Colonic mucosa (tissue), 4 donors: ENCODE measurements at places on chromosomes 2 and 18. TPM values are rescaled to one million over a fixed set of nuclear protein-coding genes. Genes with fewer than 3 reads are reported as not detected.

GRCh38 chr2:32061973-32062861 lies 1.1 kb upstream of the SPAST start:
- H3K27me3 ChIP-seq = no peaks in the 10 kb centered on the region
- H3K4me3 ChIP-seq = peak overlapping the region; percentile 89
- peak overlapping the region; percentile 94 for H3K27ac ChIP-seq
- H3K36me3 ChIP-seq = no peaks in the 10 kb centered on the region

- H3K4me1 ChIP-seq = no peaks in the 10 kb centered on the region
- H3K27ac ChIP-seq = no peak overlapping the region
- no peak for DNase-seq
- no peaks in the 10 kb centered on the region for H3K27me3 ChIP-seq
Observed at GRCh38 chr2:63712748-63713147, 124.0 kb downstream of the MDH1 start.

DNA sequence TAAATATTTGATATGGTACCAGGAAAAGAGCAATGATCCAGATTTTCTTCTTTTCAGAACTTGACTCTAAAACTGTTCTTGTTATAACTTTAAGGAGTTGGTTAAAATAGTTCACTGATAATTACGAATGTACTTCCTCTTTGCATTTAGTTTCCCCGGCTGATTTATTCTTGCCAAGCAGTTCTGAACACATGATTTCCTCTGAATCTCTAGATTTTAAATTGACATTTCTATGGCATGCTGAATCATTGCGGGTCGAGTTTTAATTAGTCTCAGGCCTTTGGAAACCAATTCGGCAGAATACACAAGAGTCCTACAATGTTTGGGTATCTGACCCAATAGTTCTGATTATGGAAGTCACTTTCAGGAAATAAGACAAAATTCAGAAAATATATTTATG lies 37.3 kb upstream of the DNAH7 start:
- H3K27me3 ChIP-seq = no peaks in the 10 kb centered on the region
- H3K27ac ChIP-seq = no peak overlapping the region
- H3K36me3 ChIP-seq = no peaks in the 10 kb centered on the region
- no peaks in the 10 kb centered on the region for H3K4me1 ChIP-seq

GRCh38 chr2:70979626-70980025 lies 1.2 kb downstream of the ANKRD53 start:
- no peak overlapping the region for H3K27ac ChIP-seq
- no peak overlapping the region for H3K4me3 ChIP-seq
- no peaks in the 10 kb centered on the region for H3K36me3 ChIP-seq
- H3K27me3 ChIP-seq = no peaks in the 10 kb centered on the region

DNA sequence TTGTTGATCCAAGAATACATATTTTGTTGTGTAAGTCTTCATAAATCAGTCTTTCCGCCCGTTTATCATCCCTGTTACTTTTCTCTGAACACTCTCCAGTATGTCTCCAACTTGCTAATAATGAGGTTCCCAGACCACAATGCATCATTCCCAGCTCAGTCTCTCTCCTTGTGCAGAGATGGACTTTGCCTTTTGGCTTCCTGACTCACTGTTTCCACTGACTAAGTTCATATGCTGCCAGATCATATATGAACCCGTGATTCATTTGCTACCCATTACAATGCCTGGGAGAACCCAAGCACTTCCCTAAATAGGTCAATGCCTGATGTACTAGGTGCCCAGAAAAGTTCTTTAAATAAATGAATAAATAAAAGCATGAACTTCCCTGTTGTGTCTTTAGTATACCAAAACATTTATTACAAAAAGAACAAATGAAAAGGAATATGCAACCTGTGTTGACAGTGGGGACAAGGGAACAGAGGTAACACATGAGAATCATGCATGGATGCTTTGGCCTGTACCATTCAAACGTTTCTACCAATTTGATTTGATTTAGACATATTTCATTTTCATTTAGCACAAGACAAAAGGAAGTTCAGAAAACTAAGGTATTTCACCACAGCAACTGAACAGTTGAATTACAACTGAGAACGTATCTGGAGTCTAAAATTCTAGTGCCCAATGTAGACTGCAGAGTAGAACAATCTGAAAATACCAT lies 215.4 kb upstream of the HNRNPA3 start:
- no peak overlapping the region for H3K4me3 ChIP-seq
- no peaks in the 10 kb centered on the region for H3K4me1 ChIP-seq
- H3K27me3 ChIP-seq = no peaks in the 10 kb centered on the region
- DNase-seq = peak; percentile 40
- no peaks in the 10 kb centered on the region for H3K36me3 ChIP-seq
- no peak overlapping the region for H3K27ac ChIP-seq

GRCh38 chr2:15238028-15238427 lies 323.1 kb downstream of the NBAS start:
- H3K27ac ChIP-seq = no peak overlapping the region
- no peaks in the 10 kb centered on the region for H3K27me3 ChIP-seq
- no peaks in the 10 kb centered on the region for H3K4me1 ChIP-seq
- no peak for DNase-seq
- no peak overlapping the region for H3K4me3 ChIP-seq

DNA sequence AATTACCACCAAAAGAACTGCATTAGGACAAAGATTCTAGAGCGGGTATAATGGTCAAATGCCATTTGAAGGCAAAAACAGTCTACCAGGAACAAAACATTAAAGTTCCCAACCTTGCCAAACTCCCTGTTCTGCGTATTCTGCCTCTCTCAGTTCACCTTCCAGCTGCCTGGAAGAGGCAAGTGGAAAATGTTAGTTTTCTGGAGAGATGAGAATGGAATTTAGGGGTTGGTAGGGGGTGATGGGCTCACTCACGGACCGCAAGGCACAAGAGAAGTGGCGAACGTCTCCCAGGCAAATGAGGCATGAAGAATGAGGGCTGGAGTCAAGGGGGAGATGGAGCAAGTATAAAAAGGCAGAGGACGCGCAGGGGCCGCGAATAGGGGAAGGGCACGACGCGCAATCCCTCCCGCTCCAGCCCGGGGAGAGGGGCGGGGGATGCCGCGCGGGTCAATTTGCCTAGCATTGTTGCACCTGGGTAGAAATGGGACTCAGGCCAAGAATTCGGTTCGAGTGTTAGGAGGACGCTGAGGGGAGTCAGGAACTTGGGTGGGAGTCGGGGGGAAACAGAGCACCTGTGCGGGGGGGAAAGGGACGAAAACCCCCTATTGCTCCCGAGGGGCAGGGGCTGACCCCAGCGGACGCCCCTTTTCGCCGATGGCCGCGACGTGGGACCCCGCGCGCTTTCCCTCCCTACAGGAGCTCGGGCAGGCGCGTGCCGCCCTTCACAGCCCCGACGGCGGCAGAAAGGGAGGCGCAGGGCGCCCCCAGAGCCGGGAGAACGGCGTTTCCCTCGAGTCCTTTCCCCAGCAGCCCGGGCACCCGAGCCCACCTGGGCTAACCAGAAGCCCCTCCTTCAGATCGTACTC lies 573 bp downstream of the PAIP2B start:
- no peaks in the 10 kb centered on the region for H3K36me3 ChIP-seq
- peak; percentile 60 for DNase-seq
- H3K4me1 ChIP-seq = no peaks in the 10 kb centered on the region
- peak overlapping the region; percentile 87 for H3K4me3 ChIP-seq

DNA sequence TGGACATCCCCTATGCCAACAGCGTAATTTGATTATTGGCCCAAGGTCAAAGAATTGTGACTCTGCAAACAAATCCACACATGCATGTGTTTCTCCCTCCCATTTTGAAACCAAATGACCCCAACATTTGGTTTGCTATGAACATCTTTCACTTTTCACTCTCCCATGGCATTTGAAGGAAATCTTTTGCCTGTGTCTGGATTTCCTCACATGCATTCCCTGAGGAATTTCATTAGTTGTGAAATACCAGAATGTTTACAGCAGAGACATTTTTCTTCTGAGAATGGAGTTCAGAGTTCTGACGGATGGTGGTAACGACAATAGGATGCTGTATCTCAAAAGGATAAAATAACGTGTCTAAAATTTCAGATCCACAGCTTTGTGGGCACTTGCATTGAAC lies 60.3 kb upstream of the LMAN1 start:
- no peaks in the 10 kb centered on the region for H3K4me1 ChIP-seq
- H3K4me3 ChIP-seq = no peak overlapping the region
- H3K27me3 ChIP-seq = no peaks in the 10 kb centered on the region
- no peaks in the 10 kb centered on the region for H3K36me3 ChIP-seq

GRCh38 chr2:206556357-206556949 lies 85.8 kb upstream of the FAM237A start:
- DNase-seq = no peak
- no peaks in the 10 kb centered on the region for H3K4me1 ChIP-seq
- no peaks in the 10 kb centered on the region for H3K27me3 ChIP-seq
- H3K4me3 ChIP-seq = no peak overlapping the region
- H3K36me3 ChIP-seq = no peaks in the 10 kb centered on the region

- peak; percentile 49 for DNase-seq
- no peaks in the 10 kb centered on the region for H3K27me3 ChIP-seq
- no peaks in the 10 kb centered on the region for H3K4me1 ChIP-seq
Observed at GRCh38 chr2:88659538-88659915, 31.9 kb upstream of the RPIA start.

- DNase-seq = no peak
- H3K27me3 ChIP-seq = no peaks in the 10 kb centered on the region
Observed at GRCh38 chr18:48075707-48076093, 145.2 kb upstream of the SMAD2 start.

MC5R gene
- total RNA-seq = not detected

SLC40A1 gene
- total RNA-seq = 43.6 TPM

REEP1 gene
- 1.8 TPM for total RNA-seq

RFTN2 gene
- total RNA-seq = 0.49 TPM

MFF gene
- total RNA-seq = 79.1 TPM

RESP18 gene
- total RNA-seq = not detected
